ENCODE measurements at places on chromosomes 3 and 15. TPM values are rescaled to one million over a fixed set of nuclear protein-coding genes. Genes with fewer than 3 reads are reported as not detected.

GRCh38 chr3:132232231-132232792 is 84.9 kb upstream of the ACP3 start:
- no peak for DNase-seq

- DNase-seq: no peak
Observed at GRCh38 chr3:122800706-122801237, 5.9 kb downstream of the SLC49A4 start.

- DNase-seq: no peak
Observed at GRCh38 chr3:61926923-61927322, 365.6 kb downstream of the PTPRG start.

GRCh38 chr3:183577346-183577745 is 21.8 kb upstream of the KLHL6 start:
- DNase-seq: no peak

DNA sequence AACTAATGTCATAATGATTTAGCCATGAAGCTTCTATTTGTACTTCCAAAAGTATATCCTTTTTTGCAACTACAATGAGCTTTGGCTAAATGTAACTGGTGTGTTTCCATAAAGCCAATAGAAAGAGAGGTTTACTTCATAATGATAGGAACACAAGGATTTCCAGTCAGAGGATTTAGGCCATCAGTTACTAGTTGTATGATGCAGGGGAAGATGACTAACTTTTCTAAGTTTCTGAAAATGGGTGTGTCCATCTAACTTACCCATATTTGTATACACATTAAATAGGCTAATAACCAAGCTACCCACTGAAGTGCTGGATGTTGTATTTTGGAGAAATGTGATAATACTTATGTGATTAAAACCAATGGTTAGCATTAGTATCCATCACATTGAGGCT is 55.7 kb downstream of the SLC4A7 start:
- DNase-seq: no peak

TUSC7 gene
- not detected for total RNA-seq

XCR1 gene
- total RNA-seq: not detected

SCN11A gene
- not detected for total RNA-seq

BFSP2 gene
- 0.67 TPM for total RNA-seq
